Fibroblast of skin of right quadriceps (primary cell): ENCODE measurements at places on chromosomes 4 and X.

GRCh38 chr4:37922328-37922727 lies 31.4 kb downstream of the TBC1D1 start:
- DNase-seq, result peak; percentile 55

GRCh38 chr4:144967161-144967560 lies 130.8 kb downstream of the ANAPC10 start:
- DNase-seq, result no peak

DNA sequence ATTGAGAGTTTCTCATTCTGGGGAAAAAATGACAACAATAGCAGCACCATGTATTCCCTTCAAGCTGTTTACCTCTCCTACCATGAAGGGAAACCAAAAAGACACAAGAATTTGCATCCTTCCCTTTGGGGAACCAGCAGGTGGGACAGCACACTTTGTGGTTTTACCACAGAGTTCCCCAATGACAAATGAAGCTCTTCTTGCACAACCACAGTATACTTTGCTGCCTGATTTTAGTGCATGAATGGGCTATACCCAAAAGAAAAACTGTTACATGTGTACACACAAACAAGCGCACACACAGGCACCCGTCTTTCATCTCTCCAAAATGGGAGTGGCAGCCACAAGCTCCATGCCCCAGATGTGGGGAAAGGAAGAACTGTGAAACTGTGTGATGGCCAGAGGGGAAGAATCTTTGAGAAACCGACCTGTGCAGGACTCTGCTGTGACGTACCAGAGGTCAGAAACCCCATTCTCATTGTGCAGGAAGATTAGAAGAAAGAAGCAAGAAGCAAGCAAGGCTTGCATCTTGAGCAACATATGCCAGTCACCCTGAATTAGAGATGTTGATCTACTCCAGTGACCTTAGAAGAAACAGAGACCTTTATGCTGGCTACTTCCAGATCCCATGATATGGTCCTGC lies 2.7 kb upstream of the MAML3 start:
- DNase-seq, result no peak

DNA sequence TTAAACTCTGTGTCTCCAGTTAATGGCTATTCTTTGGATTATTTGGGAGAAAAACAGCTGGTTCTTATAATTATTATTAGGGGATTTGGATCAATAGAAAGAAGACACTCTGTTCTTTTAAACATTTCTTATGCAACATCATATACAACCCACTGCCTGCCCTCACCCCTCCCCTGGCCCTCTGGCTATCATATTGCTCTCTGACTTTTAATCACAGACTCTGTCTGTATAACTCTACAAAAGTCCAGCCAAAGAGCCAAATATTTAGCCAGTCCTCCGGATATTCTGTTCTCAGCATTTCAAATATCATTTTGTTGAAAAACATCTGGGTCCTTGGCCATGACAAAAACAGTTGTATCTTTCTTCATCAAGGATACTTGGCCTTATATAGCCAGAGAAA lies 19.0 kb upstream of the PACRGL start:
- no peak for DNase-seq

DNA sequence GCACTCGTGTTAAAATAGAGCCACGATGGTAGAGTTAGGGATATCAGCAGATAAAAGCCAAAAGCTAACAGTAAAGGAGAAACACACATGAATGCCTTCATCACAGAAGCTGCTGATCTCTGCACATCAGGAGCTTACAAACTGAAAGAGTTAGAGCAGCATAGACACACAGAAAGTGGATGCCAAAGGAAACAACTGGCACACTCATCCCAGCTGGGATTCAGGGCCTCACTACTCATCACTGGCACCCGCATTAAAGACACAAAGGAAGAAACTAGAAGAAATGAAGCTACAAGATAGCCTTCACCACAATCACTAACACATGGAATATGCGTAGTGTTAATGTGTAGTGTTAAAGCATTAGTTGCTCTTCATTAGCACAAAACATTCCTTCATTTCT lies 156.4 kb upstream of the TBL1X start:
- no peak for DNase-seq

DNA sequence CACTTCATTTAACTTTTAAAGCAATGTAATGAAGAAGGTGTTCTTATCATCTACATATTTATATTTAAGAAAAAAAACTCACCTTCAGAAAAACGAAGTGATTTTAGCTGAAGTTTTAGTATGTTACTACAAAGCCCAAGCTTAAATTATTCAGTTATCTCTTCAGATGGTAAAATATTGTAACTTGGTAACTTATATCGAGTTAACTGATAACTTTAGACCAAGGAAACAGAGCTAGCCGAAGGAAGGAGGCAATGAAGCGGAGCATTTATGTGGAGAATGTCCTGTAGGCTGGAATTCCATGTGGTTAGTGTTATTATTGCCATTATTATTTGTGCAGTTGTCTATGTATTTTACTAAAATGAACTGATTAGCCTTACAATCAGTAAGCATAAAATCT lies 1102.1 kb upstream of the LCORL start:
- no peak for DNase-seq

GRCh38 chrX:10156199-10157031 lies at the start of gene CLCN4:
Gene CLCN4 (plus strand): TSS chrX:10156975. CDS start chrX:10185033, 28,058 bp downstream.
- peak; percentile 34 for DNase-seq

- DNase-seq, result peak; percentile 70
Observed at GRCh38 chr4:150209140-150209829, 131.0 kb downstream of the DCLK2 start.

GRCh38 chr4:109738104-109738872 lies 8.4 kb upstream of the PLA2G12A start:
- DNase-seq, result no peak

- DNase-seq, result no peak
Observed at GRCh38 chr4:81808011-81808672, 336.4 kb upstream of the RASGEF1B start.

DNA sequence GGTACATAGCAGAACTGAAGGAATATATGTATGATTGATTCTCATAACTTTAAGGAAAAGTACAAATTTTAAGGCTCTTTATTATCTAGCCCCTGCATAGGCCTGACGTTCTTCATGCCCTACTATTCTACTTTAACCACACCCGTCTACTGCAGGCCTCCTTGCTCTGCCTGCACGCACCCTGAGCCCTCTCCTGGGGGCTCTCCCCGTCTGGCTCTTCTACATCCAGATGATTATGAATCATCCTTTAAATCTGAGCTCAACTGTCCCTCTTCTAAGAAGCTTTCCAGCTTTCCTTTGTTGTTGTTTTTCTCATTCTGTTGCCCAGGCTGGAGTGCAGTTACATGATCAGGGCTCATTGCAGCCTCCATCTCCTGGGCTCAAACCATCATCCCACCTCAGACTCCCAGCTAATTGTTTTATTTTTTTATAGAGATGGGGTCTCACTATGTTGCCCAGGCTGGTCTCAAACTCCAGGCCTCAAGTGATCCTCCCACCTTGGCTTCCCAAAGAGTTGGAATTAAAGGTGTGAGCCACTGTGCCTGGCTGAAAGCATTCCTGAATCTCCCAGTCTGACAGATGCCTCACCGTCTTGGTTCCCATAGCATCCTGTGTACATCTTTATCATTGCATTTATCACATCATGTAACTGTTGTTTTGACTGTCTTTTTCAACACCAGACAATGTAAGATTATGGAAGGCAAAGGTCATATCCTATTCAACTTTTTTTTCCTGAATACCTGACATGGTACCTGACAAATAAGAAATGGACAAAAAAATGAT lies 89.2 kb downstream of the WDFY3 start:
- DNase-seq, result peak; percentile 42
